ENCODE measurements at places on chromosomes 6 and 20.

- peak; percentile 46 for DNase-seq
Observed at GRCh38 chr6:111533087-111533784, 50.2 kb upstream of the REV3L start.

DNA sequence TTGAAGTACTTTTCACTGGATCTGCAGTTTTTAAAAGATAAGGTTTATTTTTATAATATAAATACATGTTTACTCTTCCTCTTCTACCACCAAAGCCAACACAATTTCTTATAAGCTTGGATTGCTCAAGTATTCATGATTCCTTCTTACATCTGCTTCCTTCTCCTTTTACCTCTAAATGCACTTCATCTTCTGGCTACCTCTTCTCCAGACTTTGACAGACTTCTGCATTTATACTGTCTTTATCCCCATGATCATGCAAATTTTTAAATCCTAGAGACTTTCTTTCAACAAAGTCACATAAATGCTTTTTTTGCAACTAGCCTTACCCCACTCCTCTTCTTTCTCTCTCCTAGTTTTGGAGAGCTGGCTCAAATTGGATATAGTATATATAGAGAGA, 142.9 kb downstream of the TFAP2B start:
- DNase-seq, result no peak

- peak; percentile 5 for DNase-seq
Observed at GRCh38 chr20:64131406-64131805, 24.0 kb upstream of the NPBWR2 start.

- no peak for DNase-seq
Observed at GRCh38 chr20:24045621-24046318, 57.2 kb upstream of the GGTLC1 start.

- DNase-seq, result peak; percentile 96
Observed at GRCh38 chr6:16684896-16685554, 76.2 kb downstream of the ATXN1 start.

DNA sequence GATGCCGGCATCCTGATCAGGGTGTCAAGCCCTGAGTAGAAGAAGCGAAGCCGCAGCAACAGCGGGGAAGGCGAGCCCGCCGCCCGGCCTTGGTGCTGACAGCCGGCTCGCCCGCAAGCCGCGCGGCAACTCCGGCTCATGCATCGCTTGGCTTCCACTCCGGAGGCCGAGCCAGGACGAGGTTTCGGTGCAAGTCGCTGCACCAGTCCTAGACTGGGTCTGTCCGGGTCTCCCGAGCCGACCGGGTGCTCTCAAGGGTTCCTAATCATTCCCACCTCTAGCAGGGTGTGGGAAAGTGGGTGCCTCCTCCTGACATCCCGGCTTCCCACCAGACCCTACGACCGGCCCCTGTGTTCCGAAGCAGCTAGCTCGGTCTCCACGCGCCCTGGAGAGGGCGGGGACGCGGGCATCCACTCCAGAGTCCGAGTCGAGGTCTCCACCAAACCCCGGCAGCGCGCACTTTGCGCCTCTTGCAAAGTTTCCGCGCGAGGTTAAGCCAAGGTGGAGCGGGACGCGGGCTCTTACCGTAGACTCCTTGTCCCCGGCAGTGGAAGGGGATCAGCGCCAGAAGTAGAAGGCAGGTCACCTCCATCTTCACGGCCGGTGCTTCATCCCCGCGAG, 1.4 kb downstream of the MDGA1 start:
- no peak for DNase-seq

DNA sequence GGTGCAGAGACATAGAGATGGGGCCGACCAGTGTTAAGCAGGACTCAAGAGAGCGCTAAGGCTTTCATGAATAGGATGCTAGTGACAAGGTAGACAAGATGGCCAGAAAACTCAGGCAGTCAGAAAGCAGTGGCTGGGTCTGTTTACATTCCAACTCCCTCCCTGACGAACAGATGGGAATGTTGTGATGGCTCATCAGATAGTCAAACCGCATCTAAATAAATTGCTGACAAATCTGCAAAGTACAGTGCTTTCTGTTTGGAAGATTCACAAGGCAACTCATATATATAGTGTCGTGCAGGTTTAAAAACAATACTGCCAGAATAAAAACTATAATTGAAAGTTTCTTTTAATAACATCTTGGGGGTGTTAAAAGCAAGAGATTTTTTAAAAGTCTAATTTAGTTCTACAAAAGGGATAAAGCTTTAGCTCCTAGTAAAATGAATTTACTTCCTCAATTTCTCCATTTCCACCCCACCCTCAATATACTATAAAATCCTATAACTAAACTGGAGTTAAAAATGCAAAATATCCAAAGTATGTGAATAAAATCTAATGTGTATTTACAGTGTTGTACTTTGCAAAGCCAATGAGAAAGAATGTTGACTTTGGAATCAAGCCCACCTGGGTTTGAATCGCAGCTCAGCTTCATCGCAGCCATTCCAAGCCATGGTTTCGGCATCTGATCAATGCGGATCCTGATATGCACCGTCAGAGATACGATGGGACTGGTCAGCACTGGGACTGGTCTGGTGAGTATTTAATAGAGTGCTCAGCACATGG, 247.3 kb upstream of the PDE10A start:
- no peak for DNase-seq

DNA sequence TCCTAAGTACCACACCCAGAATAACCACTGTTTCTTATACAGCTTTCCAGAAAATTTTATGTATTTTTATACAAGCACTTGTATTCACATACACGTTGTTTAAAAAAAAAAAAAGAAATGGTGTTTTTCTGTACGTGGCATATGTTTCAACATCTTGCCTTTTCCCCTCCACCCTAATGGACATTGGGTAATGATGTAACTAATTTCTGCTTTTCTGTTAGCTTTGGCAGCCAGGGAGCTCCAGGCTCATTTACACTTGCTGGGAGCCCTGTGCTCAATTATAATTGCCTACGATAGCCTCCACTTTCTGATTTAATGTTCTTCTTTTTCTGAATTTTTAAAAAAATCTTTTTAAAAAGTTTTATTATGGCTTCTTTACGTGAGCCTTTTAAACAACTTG, 352.4 kb downstream of the UTRN start:
- DNase-seq, result peak; percentile 71

- no peak for DNase-seq
Observed at GRCh38 chr20:11338496-11339306, 579.0 kb upstream of the BTBD3 start.

- no peak for DNase-seq
Observed at GRCh38 chr6:72466971-72467566, 154.8 kb upstream of the KCNQ5 start.

- peak; percentile 52 for DNase-seq
Observed at GRCh38 chr6:83592770-83593394, 80.5 kb downstream of the PRSS35 start.

DNA sequence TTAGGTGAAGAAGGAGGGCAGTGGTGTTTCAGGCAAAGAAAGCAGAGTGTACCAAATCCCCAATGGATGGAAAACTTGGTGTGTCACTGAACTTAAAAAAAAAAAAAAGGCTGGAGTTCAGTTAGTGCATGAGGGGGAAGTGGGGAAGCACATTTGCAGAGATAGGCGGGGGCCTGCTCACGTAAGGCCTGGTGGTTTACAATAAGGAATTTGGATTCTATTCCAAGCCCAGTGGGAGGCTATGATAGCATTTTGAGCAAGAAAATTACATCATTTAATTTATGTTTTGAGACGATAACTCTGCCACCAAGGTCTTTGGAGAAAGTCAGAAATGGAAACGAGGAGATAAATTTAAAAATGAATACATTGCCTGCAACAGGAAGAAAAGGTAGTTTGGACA, 225.5 kb downstream of the EYA4 start:
- no peak for DNase-seq

- no peak for DNase-seq
Observed at GRCh38 chr6:27551607-27552006, 78.7 kb upstream of the ZNF184 start.

Data from inflammatory macrophage (primary cell).